Progenitor cell of endocrine pancreas (in vitro differentiated cells): ENCODE measurements at places on chromosomes 12 and 14. TPM values are rescaled to one million over a fixed set of nuclear protein-coding genes. Genes with fewer than 3 reads are reported as not detected.

DNA sequence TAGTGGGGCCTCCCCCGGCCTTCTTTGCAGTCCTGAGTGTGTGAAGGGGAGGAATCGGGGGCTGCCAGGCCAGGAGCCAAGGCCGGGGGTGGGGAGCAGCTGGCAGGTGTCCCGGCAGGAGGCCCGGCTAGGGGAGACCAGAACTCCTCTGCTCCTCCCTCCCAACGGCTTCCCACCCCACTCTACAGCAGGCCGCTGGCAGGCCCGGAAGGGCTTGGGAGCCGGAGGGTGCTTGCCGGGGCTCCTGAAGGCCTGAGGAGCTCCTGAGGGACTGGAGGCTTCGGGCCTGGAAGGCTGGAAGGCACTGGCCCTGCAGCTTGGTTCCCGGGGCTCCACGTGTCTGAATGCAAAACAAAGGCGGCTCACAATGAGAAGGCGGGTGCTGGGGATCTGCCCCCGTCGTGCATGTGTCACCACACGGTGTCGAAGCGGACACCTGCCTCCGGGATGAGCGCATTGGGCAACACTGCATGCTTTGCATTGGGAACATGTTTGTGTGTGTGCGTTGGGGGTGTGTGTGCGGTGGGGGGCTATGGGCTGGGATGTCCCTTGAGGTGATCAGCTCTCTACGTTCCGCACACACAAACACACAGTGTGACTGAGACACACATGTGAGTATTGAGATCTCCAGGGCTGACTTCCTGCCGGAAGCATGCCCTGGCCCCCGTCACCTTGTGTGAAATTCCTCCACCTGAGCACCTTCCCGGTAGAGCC is 30.9 kb upstream of the ANKRD9 start:
- H3K27me3 ChIP-seq, result peaks cover 20% of the 10 kb centered on the region
- H3K36me3 ChIP-seq, result no peaks in the 10 kb centered on the region
- peaks cover 4% of the 10 kb centered on the region for H3K4me1 ChIP-seq

GRCh38 chr12:8638951-8639350 is 23.7 kb downstream of the MFAP5 start:
- H3K4me1 ChIP-seq, result peaks cover 9% of the 10 kb centered on the region
- no peak overlapping the region for H3K4me3 ChIP-seq
- H3K27me3 ChIP-seq, result peaks cover 46% of the 10 kb centered on the region
- H3K27ac ChIP-seq, result no peak overlapping the region
- DNase-seq, result no peak

GRCh38 chr14:30299915-30300314 is 259.0 kb upstream of the G2E3 start:
- H3K27ac ChIP-seq, result peak overlapping the region; percentile 17
- no peak for DNase-seq
- no peaks in the 10 kb centered on the region for H3K36me3 ChIP-seq
- H3K4me3 ChIP-seq, result no peak overlapping the region
- peaks cover 1% of the 10 kb centered on the region for H3K4me1 ChIP-seq
- H3K27me3 ChIP-seq, result no peaks in the 10 kb centered on the region

- no peaks in the 10 kb centered on the region for H3K36me3 ChIP-seq
- peaks cover 14% of the 10 kb centered on the region for H3K27me3 ChIP-seq
- H3K4me1 ChIP-seq, result no peaks in the 10 kb centered on the region
- no peak overlapping the region for H3K27ac ChIP-seq
- no peak for DNase-seq
Observed at GRCh38 chr12:131505561-131505960, 205.3 kb upstream of the SFSWAP start.

GRCh38 chr14:29601616-29602015 is 326.0 kb downstream of the PRKD1 start:
- H3K27me3 ChIP-seq, result no peaks in the 10 kb centered on the region
- no peak overlapping the region for H3K27ac ChIP-seq
- peaks cover 12% of the 10 kb centered on the region for H3K4me1 ChIP-seq
- H3K36me3 ChIP-seq, result no peaks in the 10 kb centered on the region
- no peak for DNase-seq

DNA sequence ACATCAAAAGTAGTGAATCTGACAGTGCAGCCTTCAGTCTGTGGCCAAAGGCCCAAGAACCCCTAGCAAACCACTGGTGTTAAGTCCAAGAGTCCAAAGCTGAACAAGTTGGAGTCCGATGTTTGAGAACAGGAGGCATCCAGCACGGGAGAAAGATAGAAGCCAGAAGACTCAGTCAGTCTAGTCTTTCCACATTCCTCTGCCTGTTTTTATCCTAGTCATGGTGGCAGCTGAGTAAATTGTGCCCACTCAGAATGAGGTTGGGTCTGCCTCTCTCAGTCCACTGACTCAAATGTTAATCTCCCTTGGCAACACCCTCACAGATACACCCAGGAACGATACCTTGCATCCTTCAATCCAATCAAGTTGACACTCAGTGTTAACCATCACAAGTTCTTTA is 1255.4 kb downstream of the LRFN5 start:
- no peaks in the 10 kb centered on the region for H3K27me3 ChIP-seq
- DNase-seq, result no peak
- H3K4me3 ChIP-seq, result no peak overlapping the region
- no peak overlapping the region for H3K27ac ChIP-seq

DNA sequence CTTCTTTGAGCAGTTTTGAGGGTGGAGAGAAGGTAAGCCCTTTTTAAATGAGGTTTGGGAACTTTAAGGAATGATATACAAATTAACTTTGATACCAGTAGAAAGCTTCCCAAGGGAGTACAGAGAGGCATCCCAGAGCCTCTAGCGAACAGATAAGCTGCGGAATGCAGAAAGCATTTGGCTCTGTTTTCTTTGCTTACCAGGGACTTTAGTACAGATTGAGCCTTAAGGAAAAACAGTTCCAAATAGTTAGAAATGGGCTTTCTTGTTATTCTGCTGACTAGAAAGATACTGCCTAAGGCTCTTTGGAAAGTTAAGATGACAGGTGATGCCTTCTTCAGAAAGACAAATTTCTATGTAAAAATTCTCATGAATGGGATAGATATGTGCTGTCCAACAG is 261.7 kb upstream of the FOXN3 start:
- DNase-seq, result no peak
- H3K4me3 ChIP-seq, result no peak overlapping the region
- no peaks in the 10 kb centered on the region for H3K27me3 ChIP-seq
- H3K4me1 ChIP-seq, result peaks cover 4% of the 10 kb centered on the region
- no peaks in the 10 kb centered on the region for H3K36me3 ChIP-seq

DNA sequence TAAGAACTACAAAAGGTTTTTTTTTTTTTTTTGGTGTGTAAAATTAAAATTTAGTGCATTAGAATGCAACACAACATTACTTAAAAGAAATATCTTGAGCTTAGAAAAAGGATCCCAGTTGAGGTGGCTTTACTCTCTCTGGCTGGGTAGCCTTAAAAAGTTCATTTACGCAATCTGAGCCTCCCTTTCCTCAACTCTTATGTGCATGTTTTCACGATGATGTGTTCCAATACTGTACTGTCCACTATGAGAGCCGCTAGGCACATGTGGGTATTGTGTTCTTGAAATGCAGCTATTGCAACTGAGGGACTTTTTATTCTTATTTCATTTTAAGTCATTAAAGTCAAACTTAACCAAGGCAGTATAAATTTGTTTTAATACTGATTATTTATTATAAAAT is 460.9 kb upstream of the SYT1 start:
- H3K36me3 ChIP-seq, result no peaks in the 10 kb centered on the region
- H3K4me3 ChIP-seq, result no peak overlapping the region
- no peak overlapping the region for H3K27ac ChIP-seq
- peaks cover 4% of the 10 kb centered on the region for H3K4me1 ChIP-seq

- peaks cover 77% of the 10 kb centered on the region for H3K27me3 ChIP-seq
- no peaks in the 10 kb centered on the region for H3K36me3 ChIP-seq
- peak overlapping the region; percentile 98 for H3K27ac ChIP-seq
- peak overlapping the region; percentile 67 for H3K4me3 ChIP-seq
- DNase-seq, result no peak
- H3K4me1 ChIP-seq, result peaks cover 14% of the 10 kb centered on the region
Observed at GRCh38 chr14:20624495-20625070, 16.9 kb downstream of the OR6S1 start.

GRCh38 chr14:32366256-32366879 is 37.3 kb downstream of the AKAP6 start:
- H3K4me3 ChIP-seq, result no peak overlapping the region
- no peak overlapping the region for H3K27ac ChIP-seq
- DNase-seq, result no peak
- no peaks in the 10 kb centered on the region for H3K27me3 ChIP-seq
- peaks cover 5% of the 10 kb centered on the region for H3K4me1 ChIP-seq
- H3K36me3 ChIP-seq, result no peaks in the 10 kb centered on the region

- H3K4me3 ChIP-seq, result no peak overlapping the region
- H3K36me3 ChIP-seq, result no peaks in the 10 kb centered on the region
- no peaks in the 10 kb centered on the region for H3K4me1 ChIP-seq
- no peak overlapping the region for H3K27ac ChIP-seq
Observed at GRCh38 chr12:89863968-89864367, 155.3 kb upstream of the ATP2B1 start.

- no peaks in the 10 kb centered on the region for H3K36me3 ChIP-seq
- no peak overlapping the region for H3K27ac ChIP-seq
- H3K4me3 ChIP-seq, result no peak overlapping the region
- H3K27me3 ChIP-seq, result peaks cover 2% of the 10 kb centered on the region
- peaks cover 13% of the 10 kb centered on the region for H3K4me1 ChIP-seq
Observed at GRCh38 chr12:28021704-28022103, 49.2 kb upstream of the PTHLH start.

DNA sequence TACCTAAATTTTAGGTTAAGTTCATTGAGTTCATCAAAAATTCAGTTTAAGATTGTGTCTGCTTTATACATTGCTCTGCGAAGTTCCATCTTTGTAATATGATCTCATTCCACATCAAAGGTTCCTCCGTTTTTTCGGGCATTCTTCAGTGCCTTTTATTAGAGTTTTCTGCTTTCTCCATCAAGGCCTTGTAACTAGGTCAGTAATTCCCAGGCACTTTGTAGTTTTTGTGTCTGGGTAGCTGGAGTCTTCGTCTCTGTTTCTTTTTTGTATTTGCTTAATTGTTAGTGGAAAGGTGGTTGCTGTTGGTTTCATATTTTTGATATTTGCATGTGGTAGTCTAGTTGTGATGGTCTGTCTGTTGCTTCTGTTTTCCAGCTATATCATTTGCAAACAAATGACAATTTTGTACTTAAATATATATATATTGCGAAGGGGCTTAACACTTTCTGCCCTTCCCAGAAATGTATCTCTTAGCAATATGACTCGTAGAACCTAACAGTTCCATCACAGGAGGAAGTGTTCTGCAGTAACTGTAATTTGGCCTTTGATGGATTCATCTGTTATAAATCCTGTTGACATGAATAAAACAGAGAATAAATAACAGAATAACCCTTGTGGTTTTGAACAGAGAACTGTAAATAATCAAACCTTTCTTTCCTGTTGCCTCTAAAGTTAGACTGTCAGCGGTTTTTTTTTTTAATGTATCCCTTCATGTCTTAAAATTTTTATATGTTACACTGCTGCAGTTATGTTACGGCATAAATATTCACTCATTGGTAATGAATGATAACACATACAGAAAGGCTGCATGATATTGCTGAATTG is 88.4 kb upstream of the DYNC1H1 start:
- no peak overlapping the region for H3K4me3 ChIP-seq
- peaks cover 2% of the 10 kb centered on the region for H3K36me3 ChIP-seq
- H3K4me1 ChIP-seq, result peaks cover 3% of the 10 kb centered on the region
- H3K27ac ChIP-seq, result no peak overlapping the region

GRCh38 chr12:45351921-45352670 is 136.2 kb downstream of the ANO6 start:
- no peaks in the 10 kb centered on the region for H3K27me3 ChIP-seq
- H3K4me1 ChIP-seq, result peaks cover 58% of the 10 kb centered on the region
- no peak for DNase-seq
- H3K4me3 ChIP-seq, result no peak overlapping the region
- H3K27ac ChIP-seq, result peak overlapping the region; percentile 67

DNA sequence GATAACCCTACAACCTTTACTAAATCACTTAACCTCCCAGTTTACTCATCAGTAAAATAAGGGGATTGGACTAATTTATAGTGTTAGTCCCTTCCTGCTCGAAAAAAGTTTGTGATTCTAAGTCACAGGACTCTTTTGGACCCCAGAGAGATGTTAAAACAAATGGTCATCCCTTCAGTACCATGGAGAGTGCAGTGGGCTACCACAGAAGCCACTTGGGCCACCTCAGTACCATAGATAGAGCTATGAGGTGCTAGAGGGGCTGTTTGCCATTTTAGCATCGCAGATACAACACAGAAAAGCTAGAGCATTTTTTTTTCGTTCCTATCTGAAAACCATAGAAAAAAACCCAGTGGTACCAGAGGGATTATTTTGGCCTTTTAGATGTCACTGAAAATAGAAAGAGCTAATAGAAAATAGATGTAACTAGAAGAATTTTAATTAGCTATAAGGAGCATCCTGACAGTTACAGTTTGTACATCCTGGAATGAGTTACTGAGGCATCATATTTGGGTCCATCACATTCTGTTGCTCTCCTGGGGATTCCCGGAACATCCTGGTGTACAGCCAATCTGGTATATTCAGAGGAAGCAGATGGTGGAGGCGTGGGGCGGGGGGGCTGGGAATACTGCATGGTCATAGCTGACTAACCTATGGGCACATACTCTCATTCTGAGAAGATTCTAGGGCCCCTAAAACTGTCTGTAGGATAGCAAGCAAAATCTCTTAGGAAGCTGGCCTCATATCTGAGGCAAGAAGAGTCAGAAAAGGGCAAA is 2.8 kb downstream of the ZNF219 start:
- no peak for DNase-seq
- no peaks in the 10 kb centered on the region for H3K27me3 ChIP-seq
- peaks cover 22% of the 10 kb centered on the region for H3K36me3 ChIP-seq
- H3K27ac ChIP-seq, result no peak overlapping the region

- H3K4me3 ChIP-seq, result no peak overlapping the region
- H3K27me3 ChIP-seq, result peaks cover 11% of the 10 kb centered on the region
- H3K4me1 ChIP-seq, result peaks cover 3% of the 10 kb centered on the region
- H3K27ac ChIP-seq, result no peak overlapping the region
Observed at GRCh38 chr14:89435492-89435891, 18.5 kb upstream of the FOXN3 start.

DNA sequence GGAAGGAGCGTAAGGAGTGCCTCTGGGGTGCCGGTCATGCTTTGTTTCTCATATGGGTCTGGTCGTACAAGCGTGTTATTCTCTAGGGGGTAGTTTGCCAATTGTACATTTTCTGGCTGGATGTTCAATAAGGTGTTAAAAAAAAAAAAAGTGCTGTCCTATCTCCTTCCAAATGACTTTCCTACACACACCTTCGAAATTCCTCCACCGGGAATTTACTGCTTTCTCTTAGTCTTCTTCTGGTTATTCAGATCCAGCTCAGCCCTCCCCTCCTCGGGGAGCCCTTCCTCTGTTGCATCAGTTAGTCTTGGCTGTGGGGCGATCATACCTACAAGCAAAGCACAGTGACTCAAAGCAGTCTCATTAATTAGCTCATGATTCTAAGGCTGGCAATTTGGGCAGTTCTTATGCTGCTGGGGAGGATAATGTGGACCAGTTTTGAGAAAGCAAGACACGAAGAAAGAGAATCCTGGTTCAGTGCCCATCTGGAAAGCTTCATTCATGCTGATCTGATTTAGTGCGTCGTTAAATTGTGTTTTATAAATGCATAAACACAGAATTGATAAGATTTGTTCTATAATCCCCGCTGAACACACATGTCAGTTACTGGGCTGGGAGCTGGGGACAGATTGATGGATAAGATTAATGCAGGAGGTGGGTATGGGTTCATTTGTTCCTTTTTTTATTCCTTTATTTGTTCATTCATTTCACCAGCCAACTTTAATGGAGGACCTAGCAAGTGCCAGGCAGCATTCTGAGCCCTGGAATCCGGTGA is 9.2 kb upstream of the CLMN start:
- H3K4me3 ChIP-seq, result no peak overlapping the region
- no peaks in the 10 kb centered on the region for H3K36me3 ChIP-seq
- H3K4me1 ChIP-seq, result peaks cover 1% of the 10 kb centered on the region
- no peak overlapping the region for H3K27ac ChIP-seq

Gene LTBR
- 17.8 and 18.3 TPM in 2 replicates for total RNA-seq

Gene SLC17A8
- total RNA-seq, result 1.2 and 1.5 TPM in 2 replicates

Gene HEATR5A
- 28.3 and 28.9 TPM in 2 replicates for total RNA-seq

Gene VDR
- 0.31 and 0.38 TPM in 2 replicates for total RNA-seq
